Muscle of arm (tissue), 14 donors: ENCODE measurements at places on chromosomes 12 and 14.
A peak's percentile ranks its signal among the peaks of the same experiment; 100 is the strongest.

- DNase-seq = no peak
Observed at GRCh38 chr12:95520816-95521215, 30.5 kb downstream of the USP44 start.

DNA sequence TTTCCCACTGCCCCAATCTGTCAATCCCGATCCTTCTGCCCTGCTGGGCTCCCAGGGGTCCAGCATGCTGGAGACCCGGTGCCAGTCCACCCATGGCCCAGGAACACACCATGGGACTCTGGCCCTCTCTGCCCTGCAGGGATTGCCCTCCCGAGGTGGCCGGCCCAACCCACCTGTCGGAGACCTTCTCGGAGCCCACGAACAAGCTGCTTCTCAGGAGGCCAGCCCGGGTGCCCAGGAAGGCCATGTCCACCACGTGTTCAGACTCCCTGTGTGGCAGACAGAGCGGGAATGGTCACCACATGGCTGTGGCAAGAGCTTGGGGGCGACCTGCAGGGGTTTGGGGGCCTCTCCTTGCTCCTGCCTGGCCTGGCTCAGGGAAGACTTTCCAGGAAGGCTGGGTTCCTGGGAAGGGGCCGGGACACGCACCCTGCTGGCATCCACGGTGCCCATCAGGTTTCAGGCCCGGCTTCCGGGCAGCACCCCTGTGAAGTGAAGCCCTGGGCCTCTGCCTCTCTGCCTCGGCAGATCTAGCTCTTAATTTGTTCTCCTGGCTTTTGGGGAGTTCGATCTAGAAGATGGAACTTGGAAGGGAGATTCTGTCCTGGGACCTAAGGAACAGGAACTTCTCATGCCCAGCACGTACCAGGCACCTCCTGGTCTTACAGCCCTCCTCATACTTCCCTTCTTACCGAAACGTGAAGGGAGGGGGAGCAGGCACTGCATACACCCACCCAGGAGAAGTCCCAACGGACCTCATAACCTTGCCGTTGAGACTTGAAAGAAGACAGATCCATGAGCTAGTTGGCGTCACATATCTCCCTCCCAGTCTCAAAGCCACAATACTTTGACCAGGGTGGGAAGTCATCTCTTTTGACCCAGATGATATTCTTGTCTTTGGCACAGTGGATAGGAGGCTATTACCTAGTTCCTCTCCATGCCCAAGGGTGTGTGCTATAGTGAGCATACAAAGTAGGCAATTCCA is 26.3 kb downstream of the LRTM2 start:
- DNase-seq = no peak

DNA sequence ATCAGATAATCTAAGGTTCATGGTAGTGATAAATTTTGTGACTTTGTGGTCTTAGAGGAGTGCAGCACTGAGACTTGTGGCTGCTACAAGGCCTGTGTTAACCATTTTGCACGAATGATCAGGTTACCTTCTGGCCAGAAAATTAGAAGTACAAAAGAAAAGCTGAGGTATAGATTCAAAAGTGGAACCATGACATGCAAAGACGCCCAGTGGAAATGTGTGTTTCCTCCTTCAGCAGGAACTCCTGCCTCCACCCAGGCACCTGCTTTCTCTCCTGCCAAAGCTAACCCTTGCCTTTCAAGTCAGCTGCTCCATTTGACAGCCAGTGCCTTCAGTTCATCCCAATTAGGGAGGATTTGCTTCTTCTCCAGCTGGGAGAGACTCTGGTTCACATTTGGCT is 10.1 kb downstream of the PDE6H start:
- no peak for DNase-seq

DNA sequence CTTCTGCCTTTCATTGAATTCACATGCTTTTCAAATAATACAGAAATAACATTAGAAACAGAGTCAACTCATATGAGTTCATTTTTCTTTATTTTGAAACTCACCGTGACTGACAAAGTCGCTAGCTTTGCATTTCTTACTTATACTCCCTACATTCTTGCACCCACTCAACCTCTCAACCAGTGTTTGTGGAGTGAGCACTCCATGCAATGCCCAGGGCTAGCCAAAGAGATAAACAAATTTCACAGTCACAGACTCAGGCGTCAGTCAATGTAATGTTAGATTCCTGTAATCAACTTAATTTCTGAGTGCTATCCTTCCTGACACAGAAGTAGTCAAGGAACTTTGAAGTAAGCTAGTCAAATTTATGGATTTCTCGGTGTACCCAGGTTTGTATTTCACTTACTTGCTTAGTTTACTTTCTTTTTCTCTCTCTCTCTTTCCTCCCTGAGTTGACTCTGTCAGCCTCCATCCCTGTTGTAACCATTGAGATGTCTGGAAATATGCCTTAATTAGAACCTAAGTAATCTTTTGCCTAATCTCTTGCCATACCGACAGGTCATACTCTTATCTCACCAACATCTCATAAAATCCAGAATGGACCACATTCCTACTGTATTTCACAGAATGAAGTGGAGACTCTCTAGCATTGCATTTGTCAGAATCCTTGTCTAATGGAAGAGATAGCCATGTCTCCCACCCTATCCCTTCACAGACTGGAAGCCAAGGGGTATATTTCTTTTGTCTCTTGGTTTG is 413.0 kb downstream of the AEBP2 start:
- no peak for DNase-seq

DNA sequence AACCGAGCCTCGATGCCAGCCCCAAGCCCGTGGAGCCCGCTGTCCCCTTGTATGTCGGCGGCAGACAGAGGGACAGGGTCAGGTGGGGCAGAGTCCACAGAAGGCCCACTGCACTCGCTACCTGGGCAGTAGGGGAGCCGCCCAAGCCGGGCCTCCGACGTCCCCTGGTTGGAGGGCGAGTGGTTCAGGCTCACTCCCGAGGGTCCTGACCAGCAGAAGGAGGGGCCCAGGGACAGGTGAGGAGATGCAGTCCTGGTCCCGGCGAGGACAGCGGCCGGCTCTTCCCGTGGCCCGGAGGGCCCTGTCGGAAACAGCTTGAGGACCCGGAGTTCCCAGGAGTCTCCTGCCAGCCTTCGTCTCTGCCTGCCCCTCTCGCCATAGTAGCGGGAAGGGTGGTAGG is 216.7 kb upstream of the SFSWAP start:
- DNase-seq = no peak

DNA sequence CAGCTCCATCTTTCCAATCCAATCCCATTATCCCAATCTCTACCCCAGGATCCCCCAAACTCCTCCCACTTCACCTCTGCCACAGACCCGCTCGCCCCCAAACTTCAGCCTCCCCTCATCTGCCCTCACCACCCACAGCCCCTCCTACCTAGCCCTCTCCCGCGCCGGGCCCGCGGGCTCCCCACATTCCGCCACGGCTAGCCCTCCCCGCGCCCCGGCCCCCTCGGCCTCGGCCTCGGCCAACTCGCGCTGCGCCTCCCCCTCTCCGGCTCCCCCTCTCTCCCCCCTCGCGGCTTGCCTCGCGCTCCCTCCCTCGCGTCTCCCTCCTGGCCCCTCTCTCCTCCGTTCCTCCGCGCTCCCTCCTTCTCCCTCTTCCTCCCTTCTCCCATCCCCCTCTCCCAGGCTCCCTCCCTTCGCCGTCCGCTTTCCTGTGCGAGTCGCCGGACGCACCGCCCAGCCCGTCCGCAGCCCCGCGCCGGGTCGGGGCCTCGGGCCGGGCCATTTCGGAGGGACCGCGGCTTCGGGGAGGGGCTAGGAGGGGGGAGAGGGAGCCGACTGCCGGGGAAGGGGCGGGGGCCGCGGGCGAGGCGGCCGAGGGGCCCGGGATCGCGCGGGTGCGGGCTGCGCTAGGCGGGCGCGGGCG is at the start of gene ATN1:
Gene ATN1 (plus strand): TSS at position 581 of the 643 bp plus-strand sequence. CDS start 6,043 bp downstream, outside the sequence.
- DNase-seq = peak; percentile 92
